ENCODE measurements at places on chromosomes 7 and 10. TPM values are rescaled to one million over a fixed set of nuclear protein-coding genes. Genes with fewer than 3 reads are reported as not detected.

The WNT8B gene
- not detected for total RNA-seq

The ZDHHC6 gene
- total RNA-seq, result 28.0 TPM

The DKK1 gene
- total RNA-seq, result 54.4 TPM

The KCNMA1 gene
- 103 TPM for total RNA-seq

The SLC26A5 gene
- total RNA-seq, result not detected

The PODXL gene
- total RNA-seq, result 0.26 TPM

The UNC5B gene
- 36.0 TPM for total RNA-seq

The DNTT gene
- not detected for total RNA-seq

The BMS1 gene
- 13.9 TPM for total RNA-seq

The PON1 gene
- total RNA-seq, result not detected

The HOXA13 gene
- total RNA-seq, result not detected

The TRPV5 gene
- total RNA-seq, result not detected

The VIPR2 gene
- under 0.01 TPM for total RNA-seq

The ACSM6 gene
- not detected for total RNA-seq

The PKD1L1 gene
- total RNA-seq, result under 0.01 TPM

The UCMA gene
- not detected for total RNA-seq

The SLC25A28 gene
- 30.7 TPM for total RNA-seq

The IDI2 gene
- total RNA-seq, result not detected

The PILRB gene
- 3.6 TPM for total RNA-seq

The ARHGAP12 gene
- total RNA-seq, result 63.1 TPM

The TDRD1 gene
- not detected for total RNA-seq

The HIBADH gene
- total RNA-seq, result 88.7 TPM

The AFAP1L2 gene
- 0.77 TPM for total RNA-seq

The SEMA3A gene
- 60.8 TPM for total RNA-seq

The AKR1B15 gene
- not detected for total RNA-seq

The FOXP2 gene
- total RNA-seq, result 8.4 TPM

Measured in fibroblast of lung (primary cell).